ENCODE measurements at places on chromosomes 12 and 14.

GRCh38 chr12:31311634-31312258 lies 14.2 kb downstream of the SINHCAF start:
- DNase-seq = no peak

DNA sequence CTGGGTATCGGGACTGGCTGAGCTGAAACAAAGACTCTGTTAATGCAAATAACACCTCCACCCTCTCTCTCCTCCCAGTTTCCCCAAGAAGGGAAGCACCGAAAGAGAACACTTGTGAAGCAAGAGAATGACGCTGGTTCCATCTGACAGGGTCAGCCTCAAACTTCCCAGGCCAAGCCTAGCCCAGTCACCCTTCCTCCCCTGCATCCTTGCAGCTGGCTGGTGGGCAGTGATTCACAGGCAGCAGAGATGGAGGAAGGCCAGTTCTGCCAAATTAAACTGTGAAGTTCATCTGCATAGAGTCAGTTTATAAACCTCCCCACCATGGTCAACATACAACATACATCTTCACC lies 2.8 kb downstream of the LRRC74A start:
- no peak for DNase-seq

DNA sequence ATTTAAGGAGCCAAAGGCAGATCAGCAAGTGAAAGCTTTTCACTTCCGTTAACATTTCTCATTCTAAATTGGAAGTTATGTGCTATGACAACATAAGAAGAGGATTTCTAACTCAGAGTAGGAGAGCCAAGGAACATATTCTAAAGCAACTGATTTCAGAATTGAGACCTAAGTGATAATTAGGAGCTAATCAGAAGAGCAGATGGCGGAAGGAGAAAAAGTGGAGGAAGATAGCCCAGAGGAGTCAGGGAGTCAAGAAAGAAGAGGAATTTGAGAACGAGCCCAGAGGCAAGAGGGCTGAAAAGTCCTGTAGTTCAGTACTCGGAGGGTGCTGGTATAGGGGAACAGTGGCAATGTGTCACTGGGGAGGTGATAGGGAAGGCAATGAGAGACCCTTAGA lies 162.4 kb downstream of the CNTN1 start:
- DNase-seq = no peak

DNA sequence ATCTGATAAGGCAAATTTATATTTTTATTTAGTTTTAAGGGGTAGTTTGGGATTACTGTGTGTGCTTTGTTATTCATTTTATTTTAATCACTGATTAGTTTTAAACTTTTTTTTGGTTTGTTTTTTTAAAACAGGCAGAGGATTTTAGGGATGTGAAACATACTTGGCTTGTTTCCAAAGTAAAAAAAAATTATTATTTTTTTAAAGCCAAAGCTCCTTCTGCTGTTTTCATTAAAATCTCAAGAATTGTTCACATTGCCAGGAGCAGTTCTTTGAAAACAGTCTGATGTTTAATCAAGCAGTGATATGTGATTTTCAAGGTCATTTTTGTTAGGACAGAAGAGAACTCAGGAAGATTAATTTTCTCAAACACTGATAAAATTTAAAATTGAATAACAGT lies 11.2 kb downstream of the TTC8 start:
- DNase-seq = no peak

DNA sequence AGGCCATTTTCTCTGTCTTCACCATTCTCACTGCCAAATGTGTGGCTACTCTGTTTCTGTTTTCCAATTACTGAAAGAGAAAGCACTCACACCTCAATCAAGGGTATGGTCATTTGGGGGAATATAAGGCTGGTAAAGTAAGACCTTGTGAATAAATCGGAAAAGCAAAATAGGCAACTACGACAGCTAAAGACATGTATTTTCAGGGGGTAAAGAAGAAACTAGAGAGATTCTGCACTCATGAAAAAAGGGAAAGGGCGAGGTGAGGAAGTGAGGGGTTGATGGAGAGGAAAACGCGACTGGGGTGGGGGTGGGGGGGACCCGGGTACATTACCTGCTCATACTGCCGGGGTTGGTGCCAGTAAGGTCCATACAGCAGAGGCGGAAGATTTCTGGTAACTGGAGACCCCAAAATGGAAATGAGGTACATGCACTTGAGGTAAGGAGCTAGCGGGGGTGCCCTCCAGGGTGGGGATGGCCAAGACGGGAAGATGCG lies 19.3 kb downstream of the CHD8 start:
- no peak for DNase-seq

DNA sequence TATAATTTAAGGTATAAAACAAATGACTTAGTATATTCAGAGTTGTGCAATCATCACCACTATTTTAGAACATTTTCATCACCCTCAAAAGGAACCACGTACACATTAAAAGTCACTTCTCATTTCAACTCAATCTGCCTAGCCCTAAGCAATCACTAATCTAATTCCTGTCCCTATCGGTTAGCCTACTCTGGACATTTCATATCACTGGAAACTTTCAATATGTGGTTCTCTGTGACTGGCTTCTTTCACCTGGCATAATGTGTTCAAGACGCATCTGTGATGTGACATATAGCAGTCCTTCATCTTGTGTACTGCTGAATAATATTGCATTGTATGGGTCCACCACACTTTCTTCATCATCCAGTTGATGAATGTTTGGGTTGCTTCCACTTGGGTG lies 15.4 kb upstream of the PIWIL1 start:
- no peak for DNase-seq

DNA sequence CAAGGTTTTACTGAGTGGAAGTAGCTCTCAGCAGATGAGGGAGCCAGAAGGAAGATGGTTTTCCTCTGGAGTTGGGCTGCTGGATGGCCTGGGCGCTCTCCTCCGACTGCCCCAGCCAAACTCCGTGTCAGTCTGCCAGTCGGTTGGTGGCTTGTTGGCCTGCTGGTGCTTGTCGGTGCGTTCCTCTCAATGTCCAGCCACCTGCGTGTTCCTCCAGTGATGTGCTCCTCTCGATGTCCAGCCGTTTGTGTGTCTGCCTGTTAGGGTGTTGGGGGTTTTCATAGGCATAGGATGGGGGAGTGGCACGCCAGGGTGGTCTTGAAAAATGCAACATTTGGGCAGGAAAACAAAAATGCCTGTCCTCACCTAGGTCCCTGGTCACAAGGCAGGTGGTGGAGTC lies 37.0 kb upstream of the LDHB start:
- DNase-seq = no peak

- no peak for DNase-seq
These were observed 58.9 kb upstream of the PLEKHG3 start for GRCh38 chr14:64645220-64645892.
